Common myeloid progenitor, CD34-positive (primary cell): ENCODE measurements at places on chromosomes 7 and 10.

DNA sequence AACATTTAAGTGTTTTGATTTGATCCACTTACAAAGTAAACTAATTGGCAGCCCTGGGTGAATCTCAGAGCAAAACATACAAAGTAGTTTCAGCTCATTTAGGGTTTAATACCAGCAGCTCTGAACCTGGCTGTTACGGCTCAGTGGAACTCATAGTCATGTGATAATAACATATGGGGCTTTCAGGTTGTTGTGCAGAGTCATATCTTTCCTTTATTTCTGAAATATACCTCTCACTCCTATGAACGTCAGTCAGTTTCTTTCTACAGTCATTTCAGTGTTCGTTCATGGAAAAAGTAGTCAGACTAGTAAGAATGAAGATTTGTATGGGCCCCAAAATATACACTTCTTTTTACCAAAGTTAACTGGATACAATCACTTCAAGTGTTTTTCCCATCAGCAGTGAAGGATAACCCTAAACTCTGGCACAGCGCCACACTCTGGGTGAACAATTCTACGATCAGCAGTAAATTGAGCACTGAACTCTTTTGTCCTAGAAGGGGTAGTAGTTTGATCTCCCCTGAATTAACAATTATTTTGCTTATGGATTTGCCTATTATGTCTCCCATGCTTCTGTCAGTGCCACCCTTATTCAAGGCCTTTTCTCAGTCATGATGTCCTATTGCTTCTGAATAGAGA lies 218.6 kb downstream of the THSD7A start:
- no peak for DNase-seq

DNA sequence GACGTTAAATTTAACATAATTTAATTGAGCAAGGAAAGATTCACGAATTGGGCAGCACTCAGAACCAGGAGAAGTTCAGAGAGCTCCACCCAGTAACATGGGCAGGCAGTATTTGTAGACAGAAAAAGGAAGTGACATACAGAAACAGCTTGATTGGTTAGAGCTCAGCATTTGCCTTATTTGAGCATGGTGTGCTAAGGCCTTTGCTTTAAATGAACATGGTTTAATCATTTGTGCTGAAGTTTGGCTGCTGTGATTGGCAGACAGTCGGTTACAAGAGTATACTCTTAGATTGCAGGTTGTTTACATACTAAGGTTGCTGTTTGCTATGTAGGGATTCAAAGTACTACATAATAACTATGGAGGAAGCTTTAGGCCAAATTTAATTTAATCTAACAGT lies 199.2 kb downstream of the MALRD1 start:
- no peak for DNase-seq

- DNase-seq, result no peak
Measured at GRCh38 chr10:96606946-96607345, 20.1 kb upstream of the TM9SF3 start.

DNA sequence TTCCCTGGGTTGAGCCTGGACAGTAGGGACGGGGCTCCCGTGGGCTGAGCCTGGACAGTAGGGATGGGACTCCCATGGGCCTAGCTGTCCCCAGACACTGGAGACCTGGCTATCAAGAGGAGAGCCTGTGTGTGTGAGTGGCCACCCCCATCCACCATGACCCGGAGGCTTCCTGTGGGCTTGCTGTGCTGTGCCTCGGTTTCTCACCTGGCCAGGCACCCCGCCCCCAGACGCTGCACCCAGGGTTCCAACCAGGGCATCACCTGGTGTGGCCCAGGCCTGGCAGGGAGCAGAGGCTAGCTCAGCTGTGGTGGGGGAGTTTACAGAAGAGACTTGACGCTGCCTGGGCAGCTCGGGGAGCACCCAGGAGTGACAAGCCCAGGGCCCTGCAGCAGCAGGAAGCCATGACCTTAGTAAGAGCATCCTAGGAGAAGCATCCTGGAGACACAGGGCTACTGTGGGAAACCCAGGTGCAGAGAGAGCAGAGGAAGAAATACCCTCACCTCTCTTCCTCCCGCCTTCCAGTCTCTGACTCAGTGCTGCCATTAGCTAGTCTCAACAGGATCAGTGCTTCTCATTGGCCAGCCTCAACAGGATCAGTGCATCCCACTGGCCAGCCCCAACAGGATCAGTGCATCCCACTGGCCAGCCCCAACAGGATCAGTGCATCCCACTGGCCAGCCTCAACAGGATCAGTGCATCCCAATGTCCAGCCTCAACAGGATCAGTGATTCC lies 61.0 kb downstream of the PDGFA start:
- DNase-seq, result no peak

- no peak for DNase-seq
Measured at GRCh38 chr7:121681700-121682099, 191.3 kb upstream of the PTPRZ1 start.

DNA sequence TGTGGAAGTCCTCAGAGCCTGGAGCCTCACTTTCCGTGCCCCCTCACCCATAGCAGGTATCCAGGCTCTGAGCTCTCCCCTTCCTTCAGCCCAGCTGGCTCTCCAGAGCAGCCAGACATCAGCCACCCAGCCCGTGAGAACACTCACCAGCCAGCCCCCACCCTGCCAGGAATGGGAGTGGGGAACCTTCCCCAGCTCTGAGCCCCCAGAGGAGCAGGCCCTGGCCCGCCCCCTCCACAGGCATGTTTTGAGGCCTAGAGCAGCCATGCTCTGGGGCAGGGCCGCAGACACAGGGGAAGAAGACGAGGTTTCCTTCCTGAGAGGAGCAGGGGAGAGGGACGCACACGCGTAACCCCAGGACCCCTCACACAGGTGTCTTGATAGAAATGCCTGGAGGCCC lies 70.0 kb upstream of the COL13A1 start:
- no peak for DNase-seq

DNA sequence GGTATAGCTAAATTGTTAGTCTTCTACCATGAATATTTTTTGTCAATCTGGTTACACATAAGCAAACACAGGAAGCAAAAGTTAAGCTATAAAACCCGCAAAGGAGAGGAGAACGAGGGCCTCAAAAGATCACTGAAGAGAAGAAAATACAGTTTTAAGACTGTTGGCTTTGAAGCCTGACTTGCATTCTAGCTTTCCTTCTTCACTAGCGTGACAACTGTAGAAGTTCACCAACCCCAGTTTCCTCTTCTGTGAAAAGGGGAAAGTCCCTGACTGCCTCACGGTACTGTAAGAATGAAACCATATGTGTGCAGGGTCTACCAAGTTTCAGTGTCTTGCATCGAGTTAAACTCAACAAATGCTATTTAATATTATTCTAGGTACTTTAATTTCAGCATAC lies 7.5 kb upstream of the LRRN3 start:
- peak; percentile 97 for DNase-seq

DNA sequence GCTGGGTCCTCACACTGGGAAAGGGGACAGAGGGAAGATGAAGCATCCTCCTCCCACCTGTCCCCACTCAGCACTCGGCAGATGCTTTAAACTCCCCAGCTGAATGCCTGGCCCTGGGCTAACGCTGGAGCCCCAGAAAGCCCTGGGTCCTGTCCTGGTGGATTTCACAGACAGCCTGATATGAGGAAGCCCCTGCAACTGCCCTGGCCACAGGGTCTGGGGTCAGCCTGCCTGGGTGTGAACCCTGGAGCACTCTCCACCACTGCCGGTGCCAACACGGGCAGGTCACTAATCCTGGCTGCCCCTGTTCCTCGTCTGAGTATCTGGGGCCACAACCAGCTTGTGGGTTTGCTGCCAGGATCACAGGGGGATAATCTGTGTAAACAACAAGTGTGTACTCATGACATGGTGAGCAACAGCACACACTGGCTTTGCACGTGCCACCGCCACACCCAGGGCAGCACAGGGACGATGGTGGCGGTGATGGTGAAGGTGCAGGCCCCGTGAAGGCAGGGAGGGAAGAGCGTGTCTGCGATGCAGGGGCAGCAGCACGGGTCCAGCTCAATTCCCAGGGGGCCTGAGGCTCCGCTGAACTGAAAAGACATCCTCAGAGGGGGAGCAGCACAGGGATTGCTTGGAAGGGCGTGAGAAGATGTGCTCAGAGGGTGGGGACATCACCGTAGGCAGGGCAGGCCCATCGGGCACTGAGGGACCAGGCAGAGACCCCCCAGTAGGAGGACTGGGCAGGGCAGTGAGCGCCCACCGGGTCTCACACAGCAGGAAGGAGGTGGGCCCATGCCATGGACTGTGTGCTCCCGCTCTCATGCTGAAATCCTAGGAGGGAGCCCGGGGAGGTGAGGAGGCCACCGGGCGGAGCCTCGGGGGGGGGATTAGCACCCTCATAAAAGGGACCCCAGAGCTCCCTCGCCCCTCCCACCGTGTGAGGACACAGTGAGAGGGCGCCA lies 238.7 kb downstream of the MAD1L1 start:
- DNase-seq, result no peak

GRCh38 chr7:11373546-11374142 lies 400.0 kb downstream of the PHF14 start:
- DNase-seq, result peak; percentile 18

GRCh38 chr10:10630281-10630680 lies 387.4 kb upstream of the CELF2 start:
- DNase-seq, result no peak

- DNase-seq, result peak; percentile 52
Measured at GRCh38 chr7:16344927-16345326, 76.4 kb downstream of the CRPPA start.

DNA sequence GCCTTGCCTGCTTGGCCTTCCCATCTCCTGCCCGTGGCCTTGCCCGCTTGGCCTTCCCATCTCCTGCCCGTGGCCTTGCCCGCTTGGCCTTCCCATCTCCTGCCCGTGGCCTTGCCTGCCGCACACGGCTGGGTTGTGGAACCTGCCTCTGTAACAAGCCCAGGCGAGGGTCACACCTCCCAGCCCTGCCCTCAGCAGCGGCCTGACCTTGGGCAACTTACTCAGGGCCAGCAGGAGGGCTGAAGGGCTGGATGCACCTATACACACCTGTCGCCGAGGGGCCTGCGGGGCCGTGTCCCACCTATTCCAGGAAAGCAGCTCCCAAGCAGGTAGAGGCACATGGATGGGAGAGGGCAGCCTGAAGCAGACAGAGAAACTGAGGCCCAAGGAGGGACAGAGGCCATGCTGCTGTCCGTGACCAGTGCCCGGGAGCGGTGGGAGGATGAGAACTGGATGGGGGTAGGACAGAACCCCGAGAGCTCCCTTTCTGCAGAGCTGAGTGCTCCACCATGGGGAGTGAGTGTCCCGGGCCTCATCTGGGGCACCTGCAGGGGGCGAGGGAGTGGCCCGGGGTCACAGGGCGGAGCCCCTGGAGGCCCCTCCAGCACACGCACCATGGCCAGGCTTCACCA lies 277.6 kb downstream of the ELFN1 start:
- no peak for DNase-seq

GRCh38 chr10:84596585-84596984 lies 268.2 kb downstream of the CCSER2 start:
- DNase-seq, result no peak

DNA sequence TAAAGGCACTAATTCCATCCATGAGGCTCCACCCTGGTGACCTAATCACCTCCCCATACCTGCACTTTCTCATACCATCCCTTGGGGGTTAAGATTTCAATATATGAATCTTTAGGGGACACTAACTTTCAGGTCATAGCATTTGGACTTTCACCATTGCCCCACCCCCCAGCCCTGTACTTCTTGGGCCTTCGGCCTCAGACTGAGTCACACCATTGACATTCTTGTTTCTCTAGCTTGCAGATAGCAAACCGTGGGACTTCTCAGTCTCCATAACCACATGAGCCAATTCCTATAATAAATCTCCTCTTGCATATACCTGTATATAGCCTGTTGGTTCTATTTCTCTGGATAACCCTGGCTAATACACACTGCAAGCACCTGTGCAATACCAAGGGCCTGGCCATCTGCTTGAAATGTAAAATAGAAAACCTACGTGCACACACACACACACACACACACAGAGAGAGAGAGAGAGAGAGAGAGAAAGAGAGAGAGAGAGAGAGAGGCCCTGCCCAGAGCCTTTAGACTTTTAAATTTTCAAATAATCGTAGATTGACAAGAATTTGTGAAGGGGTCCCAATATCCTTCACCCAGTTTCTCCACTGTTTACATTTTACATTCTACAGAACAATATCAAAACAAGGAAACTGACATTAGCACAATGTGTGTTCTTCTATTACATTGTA lies 25.3 kb downstream of the ANXA8 start:
- DNase-seq, result no peak

DNA sequence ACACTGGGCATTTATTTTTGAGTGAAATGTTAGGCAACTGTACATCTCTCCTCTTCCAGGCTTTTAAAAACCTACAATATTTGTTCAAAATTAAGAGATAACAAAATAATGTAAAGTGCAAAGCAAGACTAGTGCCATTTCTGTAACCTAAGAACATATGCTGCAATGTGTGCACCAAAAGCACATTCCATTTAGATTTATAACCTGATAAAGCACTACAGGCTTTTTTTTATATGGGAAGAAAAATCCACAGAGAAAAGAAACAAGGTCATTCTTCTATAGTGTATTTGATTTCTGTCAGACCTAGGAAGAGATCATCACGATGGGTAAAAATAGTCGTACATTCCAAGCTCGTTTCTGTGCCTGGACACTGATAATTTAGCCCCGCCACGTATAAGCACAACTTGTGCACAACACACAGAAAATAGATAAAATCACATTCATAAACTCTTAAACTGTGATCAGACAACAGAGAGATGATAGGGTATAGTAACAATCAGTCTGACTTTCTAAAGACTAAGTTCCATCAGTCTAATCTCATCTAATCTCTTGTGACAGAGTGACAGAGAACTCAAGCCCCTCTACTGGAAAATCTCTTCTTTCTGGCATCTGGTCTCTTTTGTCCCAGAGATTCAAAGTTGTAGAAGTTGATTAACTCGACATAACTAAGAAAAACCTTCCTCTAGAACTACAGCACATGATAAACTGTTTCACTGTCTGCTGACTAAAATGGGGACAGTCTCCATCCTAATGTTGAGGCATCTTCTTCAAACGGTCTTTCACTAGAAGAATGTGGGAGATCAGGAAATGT lies 6.7 kb downstream of the LAMB1 start:
- no peak for DNase-seq

- DNase-seq, result no peak
Measured at GRCh38 chr10:44427037-44427436, 42.1 kb upstream of the CXCL12 start.

GRCh38 chr10:101047961-101048892 lies 13.6 kb upstream of the KAZALD1 start:
- no peak for DNase-seq

DNA sequence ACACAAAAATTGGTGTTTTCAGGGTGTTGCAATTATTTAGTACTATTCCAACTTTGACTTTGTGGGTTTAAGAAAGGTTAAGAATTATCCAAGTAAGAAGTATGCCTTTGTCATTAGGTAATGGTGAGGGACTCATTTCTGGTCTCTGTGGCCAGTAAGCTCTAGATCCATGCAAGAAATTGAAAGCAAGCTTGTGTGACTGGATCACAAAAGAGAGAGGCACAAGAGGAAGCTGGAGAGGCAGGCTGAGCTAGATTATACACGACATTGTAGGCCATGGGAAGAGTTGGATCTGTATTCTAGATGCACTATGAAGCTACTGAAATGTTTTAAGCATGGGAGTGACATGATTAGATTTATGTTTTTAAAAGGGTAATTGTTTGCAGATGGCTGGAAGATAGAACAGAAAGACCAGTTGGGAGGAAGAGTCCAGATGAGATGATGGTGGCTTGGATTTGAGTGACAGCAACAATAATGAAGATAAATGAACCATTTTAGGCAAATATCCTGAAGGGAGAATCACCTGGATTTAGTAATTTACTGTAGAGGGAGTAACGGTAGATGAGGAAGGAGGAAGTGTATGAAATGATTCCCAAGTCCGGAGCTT lies 50.0 kb downstream of the CALD1 start:
- DNase-seq, result no peak
